ENCODE measurements at places on chromosomes 12 and 14.

DNA sequence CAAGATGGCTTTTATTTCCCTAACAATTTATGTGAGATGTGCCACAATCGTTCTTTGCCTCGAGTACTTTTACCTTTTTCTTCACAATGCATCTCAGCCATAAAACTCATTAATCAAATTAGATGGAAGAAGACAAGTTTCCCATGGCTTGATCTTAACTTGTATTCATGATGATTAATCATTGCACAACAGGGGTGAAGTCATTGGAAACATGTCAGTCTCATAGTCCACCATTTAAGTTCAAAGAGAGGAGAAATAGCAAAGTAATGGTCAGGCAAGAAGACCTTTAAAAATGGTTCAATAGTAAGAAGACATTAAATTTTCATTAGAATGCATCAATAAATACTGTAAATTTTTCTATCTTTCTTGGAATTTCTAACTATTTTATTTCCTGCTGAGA, 136.3 kb downstream of the FOXG1 start:
- DNase-seq: no peak

GRCh38 chr14:36975834-36976233, 196.6 kb downstream of the SLC25A21 start:
- DNase-seq: no peak

GRCh38 chr14:102421411-102422057, 58.8 kb downstream of the TECPR2 start:
- DNase-seq: no peak

DNA sequence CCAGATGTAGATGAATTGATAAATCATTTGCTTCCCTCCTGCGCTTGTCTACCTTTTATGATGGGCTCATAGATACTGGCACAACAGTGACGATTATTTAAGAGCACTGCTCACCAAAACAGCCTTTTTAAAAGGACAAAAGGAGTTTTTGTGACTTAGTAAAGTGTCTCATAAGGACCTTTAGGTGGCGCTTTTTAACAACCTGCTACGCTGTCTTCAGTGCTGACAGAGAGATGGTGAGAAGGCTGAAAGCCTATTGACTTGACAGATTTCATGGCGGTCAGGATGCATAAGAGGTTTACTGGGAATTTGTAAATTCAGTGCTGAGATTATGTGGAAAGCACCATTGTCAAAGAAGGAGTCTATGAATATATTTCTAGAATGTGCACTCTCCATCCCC, 87.6 kb downstream of the SLC15A5 start:
- DNase-seq: no peak

- no peak for DNase-seq
Measured at GRCh38 chr12:78835493-78835892, 29.1 kb upstream of the SYT1 start.

GRCh38 chr14:104442107-104442551, 137.4 kb upstream of the C14orf180 start:
- no peak for DNase-seq

DNA sequence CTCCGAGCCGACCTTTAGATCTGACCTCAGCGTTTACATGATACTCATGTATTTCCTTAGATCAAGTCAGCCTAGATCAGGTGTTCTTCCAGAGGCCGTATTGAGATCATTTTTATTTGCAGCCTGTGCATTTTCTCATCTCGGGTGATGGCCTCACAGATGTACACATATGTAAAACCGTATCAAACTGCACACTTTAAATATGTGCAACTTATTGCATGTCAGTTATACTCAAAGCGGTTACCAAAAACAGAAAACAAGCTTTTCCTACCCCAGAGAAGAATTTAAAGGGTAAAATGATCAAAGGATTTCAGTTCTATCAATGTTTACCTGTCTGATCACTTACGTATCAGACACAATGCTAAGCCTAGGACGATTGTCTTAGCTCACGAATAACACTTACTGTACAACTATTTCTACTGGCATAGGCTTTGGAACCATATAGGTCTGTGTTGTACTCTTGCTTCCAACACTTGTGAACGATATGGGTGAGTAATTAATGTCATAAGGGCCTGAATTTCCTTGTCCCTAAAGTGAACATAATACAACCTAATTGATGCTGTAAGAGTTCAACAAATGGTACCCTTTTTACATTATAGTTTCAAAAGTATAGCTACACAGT, 628 bp upstream of the LLPH start:
- no peak for DNase-seq

- no peak for DNase-seq
Measured at GRCh38 chr12:58540480-58541299, 379.6 kb downstream of the LRIG3 start.

DNA sequence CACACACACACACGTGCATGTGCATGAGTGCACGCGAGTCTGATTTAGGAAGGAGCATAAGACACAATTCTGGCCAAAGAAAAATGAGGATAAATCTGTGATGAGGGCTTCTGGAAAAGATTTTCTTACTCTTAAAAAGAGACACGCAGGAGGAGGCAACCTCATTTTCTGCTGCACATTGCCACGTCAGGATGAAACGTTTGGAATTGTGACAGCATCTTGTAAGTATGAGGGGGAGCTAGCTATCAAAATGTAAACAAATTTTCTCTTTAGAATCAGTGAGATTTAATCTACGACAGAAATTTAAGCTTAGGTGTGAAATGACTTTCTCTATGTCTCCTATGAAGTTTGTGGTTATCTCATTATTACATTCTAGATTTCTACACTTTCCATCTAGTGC, 31.1 kb upstream of the NUBPL start:
- DNase-seq: no peak

GRCh38 chr12:8995021-8995775, 5.9 kb downstream of the KLRG1 start:
- DNase-seq: no peak

- no peak for DNase-seq
Measured at GRCh38 chr14:81363746-81364378, 36.3 kb downstream of the STON2 start.

DNA sequence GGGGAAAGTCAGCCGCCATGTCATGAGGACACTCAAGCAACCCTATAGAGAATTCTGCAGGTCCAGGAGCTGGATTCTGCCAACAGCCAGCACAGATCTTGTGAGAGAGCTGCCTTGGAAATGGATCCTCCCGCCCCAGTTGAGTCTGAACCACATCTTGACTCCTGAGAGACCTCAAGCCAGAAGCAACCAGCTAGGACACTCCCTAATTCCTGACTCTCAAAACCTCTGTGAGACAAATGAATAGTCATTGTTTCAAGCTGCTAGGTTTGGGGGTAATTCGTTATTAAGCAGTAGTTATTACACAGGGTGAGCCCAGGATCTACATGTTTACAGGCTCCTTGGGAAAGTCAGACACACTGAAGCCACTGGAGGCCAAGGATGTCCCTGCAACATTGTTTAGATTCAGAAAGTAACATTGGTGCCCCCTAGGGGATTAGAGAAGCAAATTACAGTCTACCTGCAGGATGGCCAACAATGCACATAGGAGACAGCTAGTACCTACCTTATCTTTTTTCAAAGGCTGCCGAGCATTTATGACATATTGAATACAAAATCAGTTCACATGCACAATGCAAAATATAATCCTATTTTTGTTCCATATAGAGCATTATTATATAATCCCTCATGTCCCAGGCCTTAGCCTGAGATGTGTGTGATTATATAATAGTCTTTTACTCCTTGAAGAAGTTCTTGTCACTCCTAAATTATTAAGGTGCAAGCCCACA, 57.9 kb upstream of the FICD start:
- DNase-seq: no peak

- DNase-seq: no peak
Measured at GRCh38 chr12:109476807-109477184, 304 bp downstream of the KCTD10 start.

DNA sequence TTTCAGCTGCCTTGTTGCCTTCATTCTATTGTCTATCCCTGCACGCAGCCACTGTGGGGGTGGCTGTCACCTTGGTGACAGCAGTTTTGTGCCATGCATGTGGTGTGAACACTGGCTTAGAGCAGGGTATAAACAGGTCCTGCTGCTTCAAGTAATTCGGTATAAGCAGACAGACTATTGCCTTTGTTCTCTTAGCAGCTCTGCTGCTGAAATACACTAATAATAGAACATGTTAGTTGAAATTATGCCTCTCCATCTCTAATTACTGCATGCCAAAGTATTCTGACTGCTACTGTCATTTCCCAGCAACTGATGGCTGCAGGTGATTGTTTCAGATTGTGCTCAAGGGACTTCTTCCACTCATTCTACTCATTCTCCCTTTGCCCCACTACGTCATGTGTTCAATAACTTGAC, 34.6 kb downstream of the PTPRO start:
- no peak for DNase-seq

GRCh38 chr12:96183734-96184370, 10.3 kb upstream of the ELK3 start:
- DNase-seq: no peak

GRCh38 chr12:127284021-127284420, 982.9 kb upstream of the TMEM132C start:
- DNase-seq: no peak

- DNase-seq: no peak
Measured at GRCh38 chr12:18905134-18905533, 167.2 kb downstream of the CAPZA3 start.

DNA sequence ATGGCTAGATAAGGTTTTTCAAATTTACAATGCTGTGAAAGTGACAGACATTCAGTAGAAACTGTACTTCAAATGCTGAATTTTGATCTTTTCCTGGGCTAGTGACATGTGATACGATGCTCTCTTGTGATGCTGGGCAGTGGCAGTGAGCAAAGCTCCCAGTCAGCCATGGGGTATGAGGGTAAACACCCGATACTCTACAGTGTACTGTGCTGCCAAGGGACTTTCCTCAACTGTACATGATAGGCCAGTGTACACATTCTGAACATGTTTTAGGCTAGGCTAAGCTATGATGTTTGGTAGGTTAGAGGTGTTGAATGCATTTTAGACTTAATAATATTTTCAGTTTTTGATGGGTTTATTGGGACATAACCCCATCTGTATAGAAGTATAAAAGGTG, 17.6 kb downstream of the MBIP start:
- no peak for DNase-seq

GRCh38 chr12:66049538-66050282, 80.8 kb downstream of the LLPH start:
- no peak for DNase-seq

GRCh38 chr12:107560165-107560898, 125.3 kb upstream of the PWP1 start:
- no peak for DNase-seq

DNA sequence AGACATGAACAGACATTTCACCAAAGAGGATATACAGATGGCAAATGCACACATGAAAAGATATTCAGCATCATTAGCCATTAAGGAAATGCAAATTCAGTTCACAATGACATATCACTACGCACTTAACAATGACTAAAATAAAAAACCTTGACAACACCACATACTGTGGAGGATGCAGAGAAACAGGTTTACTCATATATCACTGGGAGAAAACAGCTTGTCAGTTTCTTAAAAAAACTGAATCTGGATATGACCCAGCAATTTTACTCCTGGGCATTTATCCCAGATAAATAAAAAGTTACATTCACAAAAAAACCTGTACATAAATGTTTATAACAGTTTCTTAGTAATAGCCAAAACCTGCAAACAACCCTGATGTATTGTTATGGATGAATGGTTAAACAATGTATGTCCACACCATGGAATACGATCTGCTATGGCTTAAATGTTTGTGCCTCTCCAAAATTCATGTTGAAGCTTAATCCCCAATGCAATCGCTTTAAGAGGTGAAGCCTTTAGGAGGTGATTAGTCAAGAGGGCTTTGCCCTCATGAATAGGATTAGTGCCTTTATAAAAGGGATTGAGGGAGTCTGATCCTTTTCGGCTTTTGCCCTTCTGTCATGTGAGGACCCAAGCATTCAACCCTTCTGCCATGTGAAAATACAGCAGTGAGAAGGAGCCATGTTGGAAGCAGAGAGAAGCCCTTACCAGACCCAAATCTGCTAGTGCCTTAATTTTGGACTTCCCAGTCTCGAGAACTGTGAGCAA, 36.0 kb upstream of the PPP4R3A start:
- no peak for DNase-seq

- DNase-seq: no peak
Measured at GRCh38 chr14:69315301-69315700, 55.3 kb downstream of the GALNT16 start.

- no peak for DNase-seq
Measured at GRCh38 chr12:105723066-105723465, 392.6 kb downstream of the C12orf75 start.

DNA sequence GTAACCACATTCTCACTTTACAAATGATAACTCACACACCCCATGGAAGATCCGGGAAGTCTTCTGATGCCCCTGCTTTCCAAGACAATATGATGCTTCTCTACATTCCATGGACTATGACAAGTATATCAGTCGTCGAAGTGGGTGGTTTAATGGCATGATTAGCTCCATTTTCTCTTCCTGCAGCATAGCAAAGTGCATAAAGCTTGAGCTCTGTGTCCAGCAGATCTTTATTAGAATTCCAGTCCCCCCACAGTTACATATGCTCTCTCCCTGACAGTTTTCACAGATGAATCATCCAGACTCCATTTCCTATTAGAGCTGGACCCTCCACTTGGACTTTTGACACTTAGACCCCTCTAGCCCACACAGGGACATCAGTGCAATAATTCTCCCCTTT, 174.9 kb downstream of the BCAT1 start:
- DNase-seq: no peak

GRCh38 chr12:2854669-2855453, 2.0 kb downstream of the TEX52 start:
- DNase-seq: no peak

GRCh38 chr14:90168425-90169105, 87.8 kb upstream of the PSMC1 start:
- no peak for DNase-seq

DNA sequence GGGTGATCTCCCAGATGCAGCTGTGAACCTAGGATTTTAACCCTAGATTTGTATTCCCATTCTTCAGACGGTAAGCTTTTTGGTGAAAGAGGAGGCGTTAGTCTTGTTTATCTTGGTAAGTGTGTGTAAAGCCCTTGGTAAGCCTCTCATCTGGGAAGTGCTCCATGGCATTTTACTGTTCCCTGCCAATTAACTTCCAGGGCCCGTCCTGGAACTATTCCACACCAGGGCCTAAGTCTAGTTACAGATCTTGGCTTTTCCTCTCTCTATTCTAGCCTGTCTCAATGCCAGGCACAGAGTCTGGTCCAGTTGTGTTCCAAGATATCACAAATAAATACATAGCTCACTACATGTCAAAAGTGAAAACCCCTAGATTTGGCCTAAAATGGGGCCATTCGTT, 42.4 kb downstream of the YEATS4 start:
- DNase-seq: no peak

DNA sequence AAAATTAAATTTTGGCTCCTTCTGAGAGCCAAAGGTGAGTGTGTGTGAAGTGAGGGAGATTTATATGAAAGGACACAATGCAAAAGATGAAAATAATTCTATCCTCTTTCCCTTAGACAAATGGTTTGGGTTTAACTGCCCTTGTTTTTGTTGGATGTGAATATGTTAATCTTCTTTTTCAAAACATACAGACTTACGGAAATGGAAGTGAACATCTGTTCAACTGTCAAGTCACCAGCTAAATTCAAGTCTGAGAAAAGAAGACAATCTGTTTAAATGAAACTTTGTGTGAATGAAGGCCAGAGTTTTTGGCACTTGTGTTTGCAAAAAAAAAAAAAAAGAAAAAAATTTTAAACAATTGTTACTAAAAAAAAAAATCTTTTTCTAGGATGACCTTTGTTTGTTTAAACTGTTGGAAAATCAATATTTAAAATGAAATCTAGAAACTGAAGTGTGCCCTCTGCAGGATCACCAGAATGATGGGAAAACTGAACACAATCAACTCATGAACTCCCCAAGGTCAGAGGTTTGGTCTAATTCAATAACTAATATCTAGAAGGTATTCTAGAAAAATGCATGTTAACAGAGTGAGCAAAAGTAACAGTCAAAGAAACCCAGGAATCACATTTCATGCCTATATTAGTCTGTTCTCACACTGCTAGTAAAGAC, 448.8 kb downstream of the FLRT2 start:
- DNase-seq: no peak

Measured in stimulated activated CD4-positive, alpha-beta T cell treated with anti-CD3 and anti-CD28 coated beads, TNF-alpha, amount 100 ng/mL, for 24 hours (primary cell).